T-helper 2 cell treated with Interferon-gamma antibody and Interleukin-4, amounts not matched to agents 100 ng/mL and 5 ng/mL, for 36 hours (primary cell): ENCODE measurements at places on chromosomes 2 and 18. TPM values are rescaled to one million over a fixed set of nuclear protein-coding genes. Genes with fewer than 3 reads are reported as not detected.

The GPC1 gene
- 7.6 TPM in 2 replicates for total RNA-seq

The CNNM3 gene
- 29.9 and 31.1 TPM in 2 replicates for total RNA-seq

The ANKRD30BL gene
- total RNA-seq: not detected in 2 replicates

The PTH2R gene
- 0.11 and 0.34 TPM in 2 replicates for total RNA-seq

The POTEJ gene
- not detected in 2 replicates for total RNA-seq

The GNLY gene
- total RNA-seq: 17.8 and 18.1 TPM in 2 replicates

The ZRANB3 gene
- 5.4 and 7.3 TPM in 2 replicates for total RNA-seq

The ACAA2 gene
- total RNA-seq: 110 TPM in 2 replicates

The LINC00305 gene
- total RNA-seq: not detected in 2 replicates

The KCNG3 gene
- 0.05 TPM in 1 of 2 replicates, not detected in the other for total RNA-seq

The SLC5A7 gene
- not detected in 2 replicates for total RNA-seq

The GAL3ST2 gene
- total RNA-seq: 0.23 and 0.61 TPM in 2 replicates

The TMEM247 gene
- total RNA-seq: not detected in 2 replicates

The DIPK1C gene
- not detected in 2 replicates for total RNA-seq

The IL37 gene
- not detected in 2 replicates for total RNA-seq

The LDLRAD4 gene
- 28.5 and 33.1 TPM in 2 replicates for total RNA-seq

The MGAT4A gene
- 69.5 and 73.7 TPM in 2 replicates for total RNA-seq

The EPHA4 gene
- 6.6 and 7.0 TPM in 2 replicates for total RNA-seq

The PLGLB2 gene
- total RNA-seq: 4.4 and 5.2 TPM in 2 replicates

The RFTN2 gene
- total RNA-seq: not detected in 2 replicates

The ERMN gene
- 3.7 TPM in 2 replicates for total RNA-seq

The TRABD2A gene
- 64.9 and 67.5 TPM in 2 replicates for total RNA-seq

The HOXD13 gene
- not detected in 2 replicates for total RNA-seq

The TUBB8B gene
- not detected in 2 replicates for total RNA-seq

The MC4R gene
- total RNA-seq: not detected in 2 replicates

The SERPINB13 gene
- not detected in 2 replicates for total RNA-seq

The TUBA3E gene
- total RNA-seq: not detected in 2 replicates

The TLX2 gene
- 1.1 and 1.2 TPM in 2 replicates for total RNA-seq
